ENCODE measurements at places on chromosomes 1 and 21. TPM values are rescaled to one million over a fixed set of nuclear protein-coding genes. Genes with fewer than 3 reads are reported as not detected.
A peak's percentile ranks its signal among the peaks of the same experiment; 100 is the strongest.

DNA sequence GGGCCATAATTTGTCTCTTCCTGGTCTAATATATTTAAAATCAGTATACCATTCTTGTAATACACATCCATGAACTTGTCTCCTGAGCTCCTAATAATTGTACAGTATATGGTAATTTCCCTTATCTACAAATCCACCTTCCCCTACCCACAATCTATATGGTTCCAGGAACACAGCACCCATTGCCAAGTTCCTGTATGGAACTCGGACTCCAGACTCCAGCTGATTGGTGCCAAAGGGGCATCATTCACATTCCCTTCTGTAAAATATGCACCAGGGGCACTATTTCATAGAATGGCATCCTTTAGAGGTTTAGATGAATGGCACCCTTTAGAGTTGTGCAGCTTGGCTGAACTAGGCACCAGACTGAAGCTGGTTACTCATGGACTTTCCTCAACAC is 58.8 kb upstream of the ZSWIM5 start:
- no peak overlapping the region for H3K27ac ChIP-seq
- DNase-seq, result no peak
- no peaks in the 10 kb centered on the region for H3K36me3 ChIP-seq
- H3K27me3 ChIP-seq, result no peaks in the 10 kb centered on the region
- H3K4me3 ChIP-seq, result no peak overlapping the region

DNA sequence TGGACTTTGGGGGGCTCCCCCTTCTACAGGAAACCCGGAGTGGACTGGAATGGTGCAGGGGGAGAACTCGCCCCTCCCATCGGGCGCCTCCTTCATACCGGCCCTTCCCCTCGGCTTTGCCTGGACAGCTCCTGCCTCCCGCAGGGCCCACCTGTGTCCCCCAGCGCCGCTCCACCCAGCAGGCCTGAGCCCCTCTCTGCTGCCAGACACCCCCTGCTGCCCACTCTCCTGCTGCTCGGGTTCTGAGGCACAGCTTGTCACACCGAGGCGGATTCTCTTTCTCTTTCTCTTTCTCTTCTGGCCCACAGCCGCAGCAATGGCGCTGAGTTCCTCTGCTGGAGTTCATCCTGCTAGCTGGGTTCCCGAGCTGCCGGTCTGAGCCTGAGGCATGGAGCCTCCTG is at the start of gene TNFRSF14:
TNFRSF14 (plus strand) TSS at position 95 of the 401 bp plus-strand sequence; CDS start at position 389, 294 bp downstream.
- peaks cover 19% of the 10 kb centered on the region for H3K4me1 ChIP-seq
- peak; percentile 49 for DNase-seq
- H3K36me3 ChIP-seq, result peaks cover 28% of the 10 kb centered on the region

DNA sequence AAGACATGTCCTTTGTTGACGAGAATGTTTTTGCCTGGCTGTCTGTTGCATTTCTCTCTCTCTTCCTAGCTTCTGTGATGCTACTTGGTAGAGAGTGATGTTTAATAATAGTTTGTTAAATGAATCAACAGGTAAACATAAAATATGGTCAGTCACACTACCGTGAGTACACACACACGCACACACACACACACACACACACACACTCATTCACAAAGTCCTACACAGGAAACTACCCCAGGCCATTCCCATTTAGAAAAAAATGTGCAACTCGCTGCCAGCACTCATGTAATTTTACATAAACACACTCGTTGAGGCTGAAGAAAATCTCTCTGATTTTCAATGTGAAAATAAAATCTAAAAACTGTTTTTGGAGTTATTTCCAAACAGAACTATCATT is 38.7 kb downstream of the RUNX1 start:
- no peak overlapping the region for H3K27ac ChIP-seq
- peaks cover 19% of the 10 kb centered on the region for H3K4me1 ChIP-seq
- no peaks in the 10 kb centered on the region for H3K36me3 ChIP-seq
- no peaks in the 10 kb centered on the region for H3K27me3 ChIP-seq
- no peak overlapping the region for H3K4me3 ChIP-seq

Gene TIE1
- total RNA-seq, result 28.4 TPM

Gene KRTAP19-1
- not detected for total RNA-seq
